ENCODE measurements at places on chromosomes 7 and 10.

DNA sequence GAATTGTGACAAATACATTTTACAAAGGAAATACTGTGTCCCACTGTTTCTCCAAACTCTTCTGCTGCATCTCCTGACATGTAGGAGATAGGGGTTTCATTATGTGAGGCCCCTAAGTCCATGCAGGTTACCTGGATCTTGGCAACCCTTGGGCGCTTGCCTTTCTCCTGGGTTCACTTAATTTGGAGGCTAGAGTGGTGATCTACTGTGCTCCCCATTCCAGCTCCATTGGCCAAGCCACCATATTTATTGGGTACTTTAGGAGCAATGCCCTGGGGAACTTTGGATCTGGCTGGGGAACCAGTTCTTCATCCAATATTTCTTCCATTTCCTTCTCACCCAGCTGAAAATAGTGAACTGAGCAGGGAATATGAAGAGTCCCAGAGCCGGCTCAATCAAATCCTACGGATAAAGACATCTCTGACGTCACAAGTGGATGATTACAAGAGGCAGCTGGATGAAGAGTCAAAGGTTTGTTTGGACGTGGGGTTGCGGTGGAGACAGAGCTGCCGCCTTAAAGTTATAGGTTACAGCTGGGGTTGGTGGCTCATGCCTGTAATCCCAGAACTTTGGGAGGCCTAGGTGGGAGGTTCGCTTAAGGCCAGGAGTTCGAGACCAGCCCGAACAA is 18.5 kb downstream of the MYH16 start:
- no peak for DNase-seq

- DNase-seq: no peak
Observed at GRCh38 chr7:26813432-26813831, 51.0 kb downstream of the SKAP2 start.

- no peak for DNase-seq
Observed at GRCh38 chr10:89100680-89101079, 106.4 kb downstream of the CH25H start.

DNA sequence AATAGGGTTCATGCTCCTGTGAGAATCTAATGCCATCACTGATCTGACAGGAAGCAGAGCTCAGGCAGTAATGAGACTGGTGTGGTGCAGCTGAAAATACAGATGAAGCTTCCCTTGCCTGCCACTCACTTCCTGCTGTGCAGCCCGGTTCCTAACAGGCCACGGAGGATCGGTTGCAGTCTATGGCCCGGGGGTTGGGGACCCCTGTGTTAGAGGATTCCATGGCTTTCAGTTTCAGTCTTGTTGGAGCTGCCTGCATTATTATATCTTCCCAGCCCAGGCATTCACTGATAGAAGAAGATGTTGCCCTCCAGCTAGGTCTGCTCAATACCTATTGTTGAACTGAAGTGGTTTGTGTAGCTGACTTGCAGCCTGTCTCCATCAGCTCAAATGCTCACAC is 1298.8 kb downstream of the TYW1 start:
- no peak for DNase-seq

DNA sequence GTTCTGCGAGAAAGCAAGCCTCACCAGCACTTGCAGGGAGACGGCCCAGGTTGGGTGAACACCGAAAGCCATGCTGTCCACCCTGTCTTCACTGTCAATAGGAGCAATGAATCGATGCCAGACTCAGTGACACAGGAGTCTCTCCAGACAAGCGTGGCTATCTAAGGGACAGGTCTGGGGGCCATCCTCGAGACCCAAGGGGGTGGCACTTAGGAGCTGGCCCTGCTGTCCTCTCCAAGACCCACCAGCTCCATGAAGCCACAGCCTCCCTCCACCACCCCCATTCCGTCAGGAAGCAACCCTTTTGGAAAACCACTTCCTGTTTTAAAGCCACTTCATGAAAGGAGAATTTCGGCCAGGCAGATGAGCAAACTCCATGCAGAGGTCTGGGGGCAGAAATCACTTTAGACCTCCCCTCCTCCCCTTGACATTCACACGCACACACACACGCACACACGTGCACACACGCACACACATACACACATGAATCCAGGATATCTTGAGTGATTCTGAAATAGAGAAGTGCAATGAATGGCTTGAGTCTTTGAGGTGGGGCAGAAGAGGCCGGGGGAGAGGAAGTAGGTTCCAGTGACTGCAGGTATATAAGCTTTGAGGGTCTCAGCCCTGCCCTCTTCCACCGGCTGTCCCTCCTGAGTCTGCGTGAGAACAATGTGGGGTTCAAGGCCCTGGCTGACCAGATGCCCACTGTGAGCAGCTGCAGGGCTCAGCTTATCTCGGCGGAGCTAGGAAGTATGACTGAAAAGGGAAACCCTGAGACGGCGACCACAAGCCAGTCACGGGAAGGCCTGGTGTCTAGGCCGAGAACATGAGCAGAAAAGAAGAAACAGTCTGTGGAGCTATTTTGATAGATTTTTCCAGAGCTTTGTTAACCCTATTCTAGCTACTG is 25.0 kb downstream of the RGS10 start:
- DNase-seq: no peak

GRCh38 chr7:51351661-51352060 is 35.1 kb upstream of the COBL start:
- DNase-seq: no peak

GRCh38 chr10:117631276-117632145 is 89.0 kb downstream of the EMX2 start:
- no peak for DNase-seq

DNA sequence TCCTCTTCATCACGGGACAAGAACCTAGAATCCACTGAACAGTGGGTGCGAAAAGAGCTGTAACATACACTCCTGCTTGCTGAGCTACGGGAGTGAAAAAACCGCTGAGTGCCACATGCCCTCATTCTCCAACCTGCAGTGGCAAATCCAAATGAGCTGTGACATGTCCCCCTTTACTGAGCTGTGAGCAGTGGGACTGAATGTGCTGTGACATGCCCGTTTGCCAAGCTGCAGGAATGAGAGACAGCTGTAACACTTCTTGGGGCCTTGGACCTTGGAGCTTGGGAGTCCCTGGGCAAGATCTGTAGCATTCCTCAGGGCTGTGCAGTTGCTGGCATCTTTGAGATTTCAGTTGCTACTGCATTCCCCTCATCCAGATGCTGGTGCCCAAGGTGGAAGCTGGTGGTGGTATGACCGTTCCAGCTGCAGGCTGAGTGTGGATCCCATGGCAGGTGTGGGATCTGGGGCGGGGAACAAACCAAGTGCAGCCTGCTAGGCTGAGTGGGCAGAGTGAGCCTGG is 85.0 kb downstream of the TMEM106B start:
- no peak for DNase-seq

Data from stimulated activated CD4-positive, alpha-beta T cell treated with anti-CD3 and anti-CD28 coated beads, Interleukin-1b, Interleukin-23, amount 100 ng/mL, for 1 hour (primary cell).